ENCODE measurements at places on chromosomes 16 and 17.

GRCh38 chr16:83539736-83540490 is 267.9 kb upstream of the HSBP1 start:
- DNase-seq, result no peak

- peak; percentile 61 for DNase-seq
Observed at GRCh38 chr17:72658675-72659074, 433.8 kb downstream of the SLC39A11 start.

GRCh38 chr17:29420128-29420527 is 30.0 kb downstream of the TAOK1 start:
- DNase-seq, result no peak

- DNase-seq, result no peak
Observed at GRCh38 chr17:57929386-57929785, 25.8 kb downstream of the CUEDC1 start.

All from NCI-H345 (cell line).